ENCODE measurements at places on chromosomes 11 and 22.

DNA sequence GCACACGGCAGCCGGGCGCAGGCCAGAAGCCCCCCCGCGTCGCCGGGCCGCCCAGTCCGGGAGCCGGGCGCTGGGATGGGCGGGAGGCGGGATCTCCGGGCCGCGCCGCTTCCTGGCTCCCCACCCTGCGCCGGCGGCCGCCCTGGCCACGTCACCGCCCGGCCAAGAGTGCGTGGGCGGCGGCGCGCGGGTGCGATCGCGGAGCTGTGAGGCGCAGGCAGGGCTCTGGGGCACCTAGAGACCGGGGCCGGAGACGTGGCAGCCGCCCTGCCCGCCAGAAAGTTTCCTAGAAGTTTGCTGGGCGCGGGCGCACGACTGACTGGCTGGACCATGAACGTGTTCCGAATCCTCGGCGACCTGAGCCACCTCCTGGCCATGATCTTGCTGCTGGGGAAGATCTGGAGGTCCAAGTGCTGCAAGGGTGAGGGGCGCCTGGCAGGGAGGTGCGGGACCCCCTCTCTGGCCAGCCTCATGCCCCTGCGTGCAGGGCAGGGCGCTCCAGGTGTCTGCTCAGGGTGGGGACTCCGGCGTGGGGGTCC is at the start of gene KDELR3:
KDELR3 (plus strand) TSS at position 193 of the 539 bp plus-strand sequence; CDS start at position 331, 138 bp downstream.
- peak; percentile 75 for DNase-seq

DNA sequence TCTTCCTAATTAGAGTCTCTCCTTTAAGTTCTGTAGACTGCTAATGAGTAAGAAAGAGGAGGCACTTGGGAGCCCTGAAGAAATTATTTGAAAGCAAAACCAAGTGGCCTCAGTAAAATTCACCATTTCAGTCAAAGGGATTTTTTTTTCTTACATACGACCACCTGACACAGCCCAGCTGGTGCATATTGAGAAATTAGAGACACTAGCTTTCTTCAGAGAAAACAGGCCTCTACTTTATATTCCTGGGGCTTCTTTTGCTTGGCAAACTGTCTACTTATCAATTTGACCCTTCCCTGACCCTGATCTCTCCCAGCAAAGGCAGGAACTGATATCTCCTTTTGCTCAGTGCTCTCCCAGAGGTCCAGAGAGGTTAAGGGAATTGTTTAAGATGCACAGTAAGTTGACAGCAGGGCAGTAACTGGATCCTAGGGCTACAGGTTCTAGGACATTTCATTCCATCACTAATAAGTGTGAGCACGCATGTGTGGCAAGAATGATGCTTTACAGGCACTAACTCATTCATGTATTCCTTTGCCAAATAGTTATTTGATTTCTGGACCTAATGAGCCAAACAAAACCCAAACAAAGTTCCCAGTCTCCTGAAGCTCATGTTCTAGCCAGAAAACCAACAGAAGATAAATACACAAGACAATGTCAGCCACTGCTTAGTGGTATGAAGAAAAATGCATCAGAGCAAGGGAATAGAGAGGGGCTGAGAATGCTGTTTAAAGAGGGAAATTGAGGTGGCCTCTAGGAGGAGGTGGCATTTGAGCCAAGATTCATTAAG is 467.6 kb downstream of the SOX6 start:
- no peak for DNase-seq

- DNase-seq = no peak
Measured at GRCh38 chr11:19422276-19422675, 181.5 kb upstream of the E2F8 start.

DNA sequence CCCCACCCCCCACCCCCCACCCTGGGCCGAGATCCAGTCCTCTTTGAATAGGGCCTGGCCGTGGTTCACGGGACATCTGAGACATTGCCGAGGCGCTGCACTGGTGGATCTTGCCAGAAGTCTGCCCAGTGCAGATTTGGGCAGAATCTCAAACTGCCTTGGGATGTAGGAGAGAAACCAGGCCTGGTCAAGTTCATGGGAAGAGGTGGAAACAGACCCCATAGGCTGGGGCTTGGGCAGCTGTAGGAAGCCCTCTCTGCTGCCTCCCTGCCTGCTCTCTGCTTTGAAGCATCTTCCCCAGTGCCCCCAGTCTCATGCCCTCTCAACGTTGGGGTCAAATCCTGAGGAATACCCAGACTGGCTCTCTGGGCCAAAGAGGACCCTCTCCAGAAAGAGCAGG is 16.0 kb upstream of the PPP6R3 start:
- peak; percentile 5 for DNase-seq

GRCh38 chr11:130964058-130964792 is 47.9 kb upstream of the SNX19 start:
- no peak for DNase-seq

DNA sequence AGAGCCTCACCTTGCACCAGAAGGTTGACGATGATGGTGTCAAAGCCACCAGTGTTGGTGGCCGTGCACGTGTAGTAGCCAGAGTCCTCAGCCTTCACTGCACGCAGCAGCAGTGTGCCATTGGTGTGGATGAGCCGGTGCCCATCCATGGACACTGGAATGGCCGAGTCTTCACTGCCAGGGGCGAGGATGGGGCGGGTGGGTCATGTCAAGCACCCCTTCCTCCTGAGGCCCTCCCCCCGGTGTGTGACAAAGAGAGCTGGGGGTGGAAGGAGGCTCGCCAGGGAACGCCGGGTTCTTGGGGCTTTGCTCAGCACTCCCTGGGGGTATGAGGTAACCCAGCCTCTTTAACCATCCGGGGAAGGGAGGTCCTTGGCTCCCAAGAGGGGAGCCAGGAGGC is 111.6 kb downstream of the CEP164 start:
- DNase-seq = no peak

DNA sequence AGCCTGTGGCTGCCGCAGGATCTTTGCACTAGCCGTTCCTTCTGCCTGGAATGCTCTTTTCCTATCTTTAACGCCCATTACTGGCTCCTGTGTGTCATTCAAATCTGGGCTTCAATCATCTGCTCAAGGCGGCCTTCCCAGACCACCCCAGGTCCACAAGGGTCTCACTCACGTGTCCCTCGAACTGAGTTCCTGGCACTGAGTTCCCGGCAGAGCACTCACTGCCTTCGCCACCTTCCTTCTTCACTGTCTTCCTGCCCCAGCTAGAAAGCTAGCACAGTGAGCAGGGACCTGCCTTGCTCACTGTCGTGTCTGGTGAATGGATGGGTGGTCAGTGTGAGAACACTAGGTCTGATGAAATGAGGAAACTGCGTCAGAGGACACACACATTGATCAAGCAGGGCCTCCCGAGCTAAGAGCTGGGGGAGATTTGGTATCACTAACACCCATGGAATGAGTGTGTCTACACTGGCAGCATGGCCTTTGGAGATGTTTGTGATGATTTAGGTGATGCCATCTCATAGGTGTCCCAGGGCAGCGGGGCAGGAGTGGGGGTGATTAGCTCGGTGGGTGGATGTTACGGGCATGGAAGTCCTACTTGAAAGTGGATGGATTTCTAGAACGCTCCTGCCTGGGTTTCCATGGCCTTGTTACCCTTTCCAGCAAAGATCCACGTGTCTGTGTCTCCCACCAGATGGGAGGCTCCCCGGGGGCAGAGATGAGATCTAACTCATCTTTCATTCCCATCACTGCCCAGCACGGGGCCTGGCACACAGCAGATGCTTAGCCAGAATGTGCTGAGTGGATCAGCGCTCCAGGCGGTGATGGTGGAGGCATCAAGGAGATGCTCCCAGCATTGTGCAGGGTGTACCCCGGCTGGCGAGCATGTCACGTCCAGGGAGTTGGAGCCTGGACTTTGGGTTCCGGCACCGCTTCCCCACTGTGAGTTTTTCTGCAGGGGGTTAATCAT is 64.5 kb downstream of the SHISAL1 start:
- no peak for DNase-seq

GRCh38 chr22:28241656-28242290 is 322.7 kb upstream of the PITPNB start:
- no peak for DNase-seq

DNA sequence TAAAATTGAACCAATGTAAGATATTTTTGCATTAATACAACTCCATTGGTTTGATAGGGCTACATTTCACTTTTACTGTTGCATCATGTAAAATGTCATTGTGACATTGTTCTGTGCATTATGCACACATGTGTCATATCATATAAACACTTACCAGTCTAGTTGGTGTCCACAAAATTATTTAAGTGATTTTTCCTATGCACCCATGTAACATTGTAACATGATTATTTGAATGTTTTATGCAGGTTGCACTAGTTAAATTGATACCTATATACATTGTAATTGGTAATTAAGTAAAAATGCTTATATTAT is 9.6 kb upstream of the BIRC3 start:
- no peak for DNase-seq

GRCh38 chr11:3609416-3610265 is 32.2 kb downstream of the ART5 start:
- no peak for DNase-seq

GRCh38 chr11:46527591-46528130 is 66.2 kb downstream of the AMBRA1 start:
- DNase-seq = no peak

- no peak for DNase-seq
Measured at GRCh38 chr22:30876915-30877553, 91.5 kb downstream of the MORC2 start.

- no peak for DNase-seq
Measured at GRCh38 chr11:43123443-43123842, 188.4 kb upstream of the API5 start.

DNA sequence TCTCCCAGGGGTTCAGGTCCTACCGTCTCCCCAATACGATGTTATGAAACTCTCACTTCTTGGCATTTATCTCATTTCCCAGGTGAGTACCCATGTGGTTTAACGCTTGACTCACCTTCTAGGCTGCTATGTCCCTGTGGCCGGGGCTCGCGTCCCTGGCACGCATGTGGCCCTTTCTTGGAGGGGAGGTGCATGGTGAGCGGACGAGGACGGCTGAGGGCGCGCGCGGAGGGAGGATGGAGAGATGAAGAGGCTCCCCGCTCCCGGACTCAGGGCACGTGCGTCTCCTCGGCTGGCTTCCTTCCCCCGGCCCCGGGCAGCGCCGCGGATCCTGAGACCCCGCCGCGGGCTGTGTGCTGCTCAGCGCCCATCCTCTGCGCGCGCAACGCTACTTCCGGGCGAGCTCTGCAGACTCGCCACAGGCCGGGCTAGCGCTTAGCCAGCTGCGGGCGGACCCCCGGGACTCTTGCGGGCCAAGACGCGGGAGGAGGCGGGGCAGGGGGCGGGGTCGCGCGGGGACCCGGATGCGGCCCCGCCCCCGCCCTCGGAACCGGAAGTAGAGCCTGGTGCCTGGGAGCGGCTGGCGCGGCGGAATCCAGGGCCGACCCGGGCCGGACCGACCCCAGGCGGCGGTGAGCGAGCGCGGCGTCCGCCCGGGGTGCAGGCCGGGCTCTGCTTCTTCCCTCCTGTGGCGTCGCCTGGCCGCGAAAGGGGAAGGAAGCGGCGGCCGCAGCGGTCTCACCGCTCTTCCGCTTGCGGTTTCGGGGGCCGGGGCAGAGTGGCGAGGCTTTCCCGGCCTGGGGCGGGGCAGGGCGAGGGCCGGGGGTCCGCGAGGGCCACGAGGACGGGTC is at the start of gene CTTN:
CTTN (plus strand) TSS at position 547 of the 851 bp plus-strand sequence. CDS start 8,769 bp downstream, outside the sequence.
- DNase-seq = peak; percentile 78

GRCh38 chr22:43216738-43217137 is 29.8 kb upstream of the TTLL12 start:
- DNase-seq = no peak

GRCh38 chr11:46616551-46617133 is 385 bp downstream of the HARBI1 start:
- DNase-seq = no peak

DNA sequence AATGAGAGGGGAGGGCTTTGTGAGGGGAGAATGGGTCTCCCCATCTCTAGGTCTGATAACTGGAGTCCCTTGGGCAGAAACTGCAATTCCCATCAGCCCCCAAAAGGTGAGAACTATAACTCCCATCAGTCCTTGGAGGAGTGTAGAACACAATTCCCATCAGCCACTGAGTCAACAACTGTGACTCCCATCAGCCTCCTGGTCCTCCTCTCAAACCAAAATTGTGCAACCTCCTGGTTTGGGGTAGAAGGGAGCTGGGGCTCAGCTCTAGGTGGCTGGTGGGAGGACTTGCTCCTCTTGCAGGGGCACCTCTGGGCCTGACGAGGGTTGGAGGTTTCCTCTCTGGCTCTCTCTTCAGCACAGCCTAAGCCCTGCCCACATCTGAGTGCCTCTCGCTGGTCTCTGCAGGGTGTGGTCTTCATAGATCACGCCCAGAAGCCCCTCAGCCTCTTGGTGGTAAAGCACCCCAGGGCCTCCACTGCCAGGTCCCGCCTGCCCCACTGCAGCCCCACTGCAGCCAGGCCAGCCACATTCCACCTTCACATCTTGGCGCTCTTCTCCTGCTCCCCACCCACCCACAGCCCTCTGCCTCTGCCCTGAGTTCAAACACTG is 18.5 kb downstream of the SLC22A12 start:
- DNase-seq = no peak

DNA sequence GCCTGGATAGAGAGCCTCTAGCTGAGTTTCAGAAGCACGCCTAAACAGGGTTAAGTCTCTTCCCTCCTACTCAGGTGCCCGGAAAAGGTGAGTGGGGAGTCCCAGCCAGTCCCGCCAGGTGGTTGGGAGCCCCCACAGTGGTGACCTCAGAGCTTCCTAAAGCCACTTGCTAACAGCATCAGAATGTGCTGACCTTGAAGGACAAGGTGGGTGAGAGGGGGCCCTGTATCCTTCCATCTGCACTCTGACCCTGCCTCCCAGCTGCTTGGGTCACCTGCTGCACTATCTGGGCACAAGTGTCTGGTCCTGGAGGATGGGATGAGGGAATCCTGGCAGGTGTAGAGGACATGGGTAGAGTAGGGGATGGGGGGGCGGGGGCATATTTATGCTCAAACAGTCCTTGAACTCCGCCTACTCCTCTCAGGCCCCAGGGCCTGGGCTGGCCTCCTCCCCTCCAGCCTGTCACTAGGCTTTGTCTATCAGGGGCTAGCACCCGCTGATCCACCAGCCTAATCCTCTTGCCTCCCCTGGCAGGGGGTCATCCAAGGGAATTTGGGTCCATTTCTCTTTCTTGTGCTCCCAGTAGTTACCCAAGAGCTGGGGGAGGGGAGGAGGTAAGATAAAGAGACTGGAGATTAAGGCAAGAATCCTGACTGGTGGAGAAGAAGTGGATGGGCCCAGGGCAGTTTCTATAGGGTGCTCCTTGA is 3.4 kb downstream of the USP2 start:
- DNase-seq = no peak

DNA sequence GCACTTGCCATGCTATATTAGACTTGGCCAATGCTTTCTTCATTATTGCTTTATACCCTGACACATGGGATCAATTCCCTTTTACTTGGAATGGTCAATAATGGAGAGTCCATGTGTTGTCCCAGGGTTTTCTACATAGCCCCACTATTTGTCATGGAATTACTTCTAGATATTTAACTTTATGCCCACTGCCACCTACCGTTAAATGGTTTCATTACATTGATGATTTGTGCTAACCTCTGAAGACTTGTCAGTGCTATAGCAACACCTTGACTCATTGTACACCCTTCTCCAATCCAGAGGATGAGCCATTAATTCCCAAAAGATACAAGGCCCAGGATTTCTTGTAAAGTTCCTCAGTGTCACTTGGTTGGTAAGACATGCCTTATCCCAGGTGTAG is 31.4 kb upstream of the SLC22A25 start:
- no peak for DNase-seq

- no peak for DNase-seq
Measured at GRCh38 chr11:79174045-79175008, 266.5 kb downstream of the TENM4 start.
